ENCODE measurements at places on chromosomes 2 and 18.

- H3K4me3 ChIP-seq, result no peak overlapping the region
- H3K36me3 ChIP-seq, result no peaks in the 10 kb centered on the region
- H3K27ac ChIP-seq, result no peak overlapping the region
- H3K4me1 ChIP-seq, result no peaks in the 10 kb centered on the region
Measured at GRCh38 chr2:114724454-114724853, 282.0 kb downstream of the DPP10 start.

DNA sequence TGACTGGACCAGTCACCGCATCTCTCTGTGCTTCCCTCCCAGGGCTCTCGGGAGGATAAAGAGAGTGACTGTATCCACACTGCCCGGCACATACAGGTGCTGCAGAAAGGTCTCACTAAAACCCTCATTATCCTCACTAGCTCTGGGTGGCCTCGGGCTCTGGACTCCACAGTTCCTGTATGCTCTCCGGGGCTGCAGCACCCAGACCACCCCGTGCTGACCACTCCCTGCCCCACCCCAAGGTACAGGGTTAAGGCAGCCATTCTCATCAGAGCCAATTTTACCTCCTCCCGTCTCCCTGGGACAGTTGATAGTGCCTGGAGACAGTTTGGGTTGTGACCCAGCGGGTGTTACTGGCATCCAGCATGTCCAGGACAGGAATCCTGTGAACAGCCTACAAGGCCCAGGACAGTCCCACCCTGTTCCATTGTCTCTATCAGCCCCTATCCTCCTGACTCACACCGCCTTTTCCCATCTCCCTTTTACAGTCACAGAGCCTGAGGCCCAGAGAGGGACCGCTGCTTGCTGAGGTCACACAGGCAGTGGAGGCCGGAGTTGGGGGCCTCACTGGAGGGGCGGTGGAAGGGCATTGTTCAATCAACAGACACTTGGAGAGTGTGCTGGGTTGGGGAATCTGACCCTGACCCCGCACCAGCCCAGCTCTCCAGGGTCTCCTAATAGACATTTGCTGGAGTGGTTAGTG lies 1.7 kb downstream of the ZAP70 start:
- no peaks in the 10 kb centered on the region for H3K27me3 ChIP-seq
- H3K27ac ChIP-seq, result no peak overlapping the region
- H3K4me3 ChIP-seq, result no peak overlapping the region
- H3K36me3 ChIP-seq, result no peaks in the 10 kb centered on the region
- DNase-seq, result no peak

DNA sequence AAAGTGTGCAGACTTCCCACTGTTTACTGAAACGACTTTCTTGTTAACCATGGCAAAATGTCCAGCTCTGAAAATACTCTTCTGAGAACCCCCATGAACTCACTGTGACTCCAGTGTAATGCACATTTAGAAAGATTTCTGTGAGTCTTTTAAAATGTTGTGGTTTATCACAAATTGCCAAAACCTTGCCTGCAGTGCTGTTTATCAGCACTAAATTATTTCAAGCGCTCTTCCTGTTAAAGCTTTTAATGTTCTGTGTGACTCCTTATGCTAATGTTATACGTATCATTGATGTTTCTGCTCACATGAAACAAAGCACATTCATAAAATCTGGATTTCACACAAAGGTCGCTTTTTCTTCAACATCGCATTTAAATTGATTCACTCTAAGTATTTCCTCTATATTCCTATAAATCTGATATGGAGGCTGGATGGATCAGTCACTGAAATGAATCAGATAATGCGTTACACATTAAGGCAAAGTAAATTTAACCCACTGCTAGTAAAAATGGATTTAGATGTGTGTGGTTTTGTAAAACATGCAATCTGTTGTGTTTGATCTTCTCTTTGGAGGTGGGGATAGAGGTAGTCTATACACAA lies 521.2 kb downstream of the NYAP2 start:
- H3K36me3 ChIP-seq, result no peaks in the 10 kb centered on the region
- DNase-seq, result no peak
- H3K4me3 ChIP-seq, result no peak overlapping the region
- H3K4me1 ChIP-seq, result no peaks in the 10 kb centered on the region
- no peaks in the 10 kb centered on the region for H3K27me3 ChIP-seq

DNA sequence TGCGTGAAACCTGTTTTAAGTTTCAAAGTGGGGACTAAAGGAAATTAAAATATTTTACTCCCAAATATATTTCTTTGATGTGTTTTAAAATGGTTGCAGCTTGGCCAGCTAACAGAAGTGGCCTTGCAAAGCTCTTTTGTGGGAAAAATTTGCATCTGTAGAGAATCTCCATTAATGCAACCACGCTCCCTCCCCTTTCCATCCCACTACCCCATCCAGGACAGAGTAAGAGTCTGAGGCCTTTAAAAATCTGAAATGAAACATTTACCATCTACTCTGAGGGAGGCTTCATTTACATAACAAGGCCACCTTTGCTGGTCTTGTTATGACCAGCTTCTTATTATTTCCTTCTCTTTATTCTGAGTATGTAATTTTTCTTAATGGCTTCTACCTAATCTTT lies 63.5 kb downstream of the STAT4 start:
- no peak overlapping the region for H3K27ac ChIP-seq
- H3K4me1 ChIP-seq, result no peaks in the 10 kb centered on the region
- DNase-seq, result no peak
- H3K36me3 ChIP-seq, result no peaks in the 10 kb centered on the region
- H3K27me3 ChIP-seq, result no peaks in the 10 kb centered on the region

- H3K4me3 ChIP-seq, result no peak overlapping the region
- H3K36me3 ChIP-seq, result no peaks in the 10 kb centered on the region
- peak; percentile 32 for DNase-seq
- H3K27me3 ChIP-seq, result no peaks in the 10 kb centered on the region
Measured at GRCh38 chr2:148901142-148901541, 26.1 kb downstream of the KIF5C start.

DNA sequence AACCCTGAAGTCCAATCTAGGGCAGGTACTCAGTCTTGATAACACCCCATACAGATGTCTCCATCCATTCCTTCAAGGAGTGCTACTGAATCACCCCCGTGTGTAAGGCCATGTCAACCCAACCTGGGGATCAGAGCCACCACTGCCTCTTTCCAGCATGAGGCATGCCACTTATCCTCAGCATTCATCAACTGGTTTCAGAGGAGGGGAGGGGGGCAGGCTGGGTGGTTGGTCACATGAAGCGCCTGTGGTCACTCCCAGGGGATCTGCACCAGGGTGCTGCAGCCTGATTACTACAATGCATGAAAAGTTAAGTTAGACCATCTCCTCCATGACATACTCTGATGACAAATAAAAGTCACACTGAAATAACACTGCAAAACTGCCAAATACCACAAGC lies 65.0 kb downstream of the UXS1 start:
- H3K4me3 ChIP-seq, result no peak overlapping the region
- no peak for DNase-seq
- no peaks in the 10 kb centered on the region for H3K36me3 ChIP-seq
- no peaks in the 10 kb centered on the region for H3K27me3 ChIP-seq
- no peak overlapping the region for H3K27ac ChIP-seq

GRCh38 chr2:217652761-217653639 lies 349.8 kb downstream of the TNS1 start:
- no peak overlapping the region for H3K27ac ChIP-seq
- DNase-seq, result no peak
- H3K4me1 ChIP-seq, result peaks cover 14% of the 10 kb centered on the region
- no peak overlapping the region for H3K4me3 ChIP-seq

- H3K27me3 ChIP-seq, result no peaks in the 10 kb centered on the region
- no peak overlapping the region for H3K4me3 ChIP-seq
- H3K4me1 ChIP-seq, result no peaks in the 10 kb centered on the region
- no peak for DNase-seq
Measured at GRCh38 chr2:138087751-138088593, 123.7 kb downstream of the HNMT start.

- no peak overlapping the region for H3K4me3 ChIP-seq
- H3K36me3 ChIP-seq, result no peaks in the 10 kb centered on the region
- H3K4me1 ChIP-seq, result no peaks in the 10 kb centered on the region
Measured at GRCh38 chr2:56703001-56703400, 519.2 kb downstream of the CCDC85A start.

GRCh38 chr2:152483276-152484063 lies 148.5 kb downstream of the FMNL2 start:
- no peaks in the 10 kb centered on the region for H3K27me3 ChIP-seq
- H3K4me1 ChIP-seq, result peaks cover 20% of the 10 kb centered on the region
- DNase-seq, result no peak
- no peak overlapping the region for H3K27ac ChIP-seq

- H3K4me1 ChIP-seq, result peaks cover 33% of the 10 kb centered on the region
- H3K36me3 ChIP-seq, result no peaks in the 10 kb centered on the region
- H3K27me3 ChIP-seq, result no peaks in the 10 kb centered on the region
- H3K27ac ChIP-seq, result no peak overlapping the region
- H3K4me3 ChIP-seq, result no peak overlapping the region
Measured at GRCh38 chr18:51623653-51624052, 426.2 kb upstream of the MEX3C start.

DNA sequence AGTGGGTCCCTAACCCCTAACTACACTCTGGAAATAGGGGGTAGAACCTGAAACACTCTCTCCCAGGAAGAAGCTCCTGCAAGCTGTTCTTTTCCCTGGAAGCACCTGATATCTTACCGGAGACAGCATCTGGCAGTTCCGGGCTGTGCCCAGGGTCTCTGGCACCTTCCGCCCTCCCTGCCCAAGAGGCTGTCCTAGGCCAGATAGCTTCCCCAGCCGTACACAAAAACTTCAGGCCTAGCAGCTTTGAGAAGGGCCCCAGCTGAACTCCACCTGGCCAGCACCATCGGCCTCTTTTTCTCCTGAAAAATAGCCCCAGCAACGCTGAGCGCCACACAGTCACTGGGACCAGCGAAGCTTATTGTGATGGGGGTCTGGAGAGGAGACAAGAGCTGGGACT lies 9.7 kb downstream of the OSR1 start:
- H3K27ac ChIP-seq, result no peak overlapping the region
- no peaks in the 10 kb centered on the region for H3K36me3 ChIP-seq
- peaks cover 55% of the 10 kb centered on the region for H3K27me3 ChIP-seq
- H3K4me1 ChIP-seq, result peaks cover 17% of the 10 kb centered on the region

DNA sequence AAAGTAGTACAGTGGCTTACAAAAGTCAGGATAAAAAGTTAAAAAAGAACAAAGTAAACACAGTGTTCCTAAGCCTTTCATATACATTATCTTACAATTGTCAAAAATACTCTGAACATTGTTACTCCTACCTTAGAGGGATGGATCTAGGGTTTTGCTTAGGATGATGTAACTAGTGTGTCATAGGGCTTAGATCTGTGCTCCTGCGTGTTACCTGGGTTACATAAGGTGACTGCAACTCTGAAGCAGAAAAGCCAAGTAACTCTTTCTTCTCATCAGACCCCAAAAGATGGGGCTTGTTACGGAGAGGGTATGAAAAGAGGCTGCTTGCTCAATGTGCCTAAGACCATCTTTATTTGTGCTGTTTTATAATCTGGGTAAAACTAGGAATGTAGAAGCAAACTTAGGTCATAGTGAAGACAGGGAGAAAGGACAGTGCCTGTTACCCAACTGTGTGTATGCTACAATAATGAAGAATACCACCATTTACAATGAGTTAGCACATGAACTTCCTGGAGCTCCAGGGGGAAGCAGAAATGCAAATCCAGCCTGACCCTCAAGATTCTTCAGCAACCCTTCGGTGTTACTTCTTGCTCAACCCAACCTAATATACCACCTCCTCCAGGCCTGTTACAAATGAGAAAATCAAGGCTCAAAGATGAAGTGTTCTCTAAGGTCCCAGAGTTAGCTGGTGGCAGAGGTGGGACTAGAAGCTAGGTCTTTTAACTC lies 42.0 kb upstream of the STK17B start:
- no peaks in the 10 kb centered on the region for H3K36me3 ChIP-seq
- no peaks in the 10 kb centered on the region for H3K27me3 ChIP-seq
- H3K4me1 ChIP-seq, result no peaks in the 10 kb centered on the region
- no peak overlapping the region for H3K4me3 ChIP-seq
- no peak for DNase-seq
- H3K27ac ChIP-seq, result no peak overlapping the region

- peak; percentile 5 for DNase-seq
- peaks cover 7% of the 10 kb centered on the region for H3K4me1 ChIP-seq
- H3K27ac ChIP-seq, result no peak overlapping the region
Measured at GRCh38 chr2:212177724-212178123, 360.9 kb downstream of the ERBB4 start.

GRCh38 chr18:10421859-10422258 lies 32.6 kb upstream of the APCDD1 start:
- no peak overlapping the region for H3K27ac ChIP-seq
- no peaks in the 10 kb centered on the region for H3K36me3 ChIP-seq
- H3K4me1 ChIP-seq, result no peaks in the 10 kb centered on the region
- H3K27me3 ChIP-seq, result no peaks in the 10 kb centered on the region
- H3K4me3 ChIP-seq, result no peak overlapping the region

GRCh38 chr2:135986507-135986906 lies 1.1 kb upstream of the DARS1 start:
- no peak for DNase-seq
- H3K27me3 ChIP-seq, result no peaks in the 10 kb centered on the region
- H3K27ac ChIP-seq, result no peak overlapping the region
- peaks cover 16% of the 10 kb centered on the region for H3K4me1 ChIP-seq
- H3K36me3 ChIP-seq, result peaks cover 12% of the 10 kb centered on the region

- H3K4me1 ChIP-seq, result peaks cover 33% of the 10 kb centered on the region
- peak; percentile 93 for DNase-seq
Measured at GRCh38 chr2:226030788-226031646, 631.5 kb downstream of the NYAP2 start.

DNA sequence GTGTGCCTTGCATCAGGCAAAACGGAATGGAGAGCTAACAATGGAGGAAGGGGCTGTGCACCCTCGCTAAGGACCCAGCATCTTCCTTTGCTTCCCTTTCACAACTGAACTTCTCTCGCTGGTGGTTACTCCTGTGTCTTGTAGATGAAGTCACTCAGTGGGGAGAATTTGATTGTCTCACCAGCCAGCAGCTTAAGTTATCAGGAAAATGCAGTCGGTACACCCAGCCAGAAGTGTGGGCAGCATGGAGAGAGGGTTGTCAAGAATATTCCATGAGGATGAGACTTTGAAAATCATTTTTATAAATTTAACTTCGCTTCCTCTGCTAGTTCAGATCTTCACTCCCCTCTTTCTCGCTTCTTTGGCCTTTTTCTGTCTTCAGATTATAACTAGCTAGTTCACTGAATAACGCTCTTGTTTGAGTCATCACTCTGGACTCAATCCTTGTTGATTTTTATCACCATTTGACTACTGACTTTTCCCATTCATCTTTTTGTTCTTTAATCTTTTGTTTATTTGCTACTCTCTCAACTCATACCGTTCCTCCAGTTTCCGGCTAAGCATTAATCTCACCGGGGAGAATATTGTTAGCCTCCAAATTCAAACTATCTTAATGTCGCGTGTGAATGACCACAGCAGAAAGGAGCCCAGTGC lies 221.7 kb downstream of the CD226 start:
- no peaks in the 10 kb centered on the region for H3K36me3 ChIP-seq
- H3K27ac ChIP-seq, result no peak overlapping the region
- H3K27me3 ChIP-seq, result no peaks in the 10 kb centered on the region
- no peak for DNase-seq

- H3K27me3 ChIP-seq, result no peaks in the 10 kb centered on the region
- no peak overlapping the region for H3K4me3 ChIP-seq
- H3K27ac ChIP-seq, result no peak overlapping the region
- H3K4me1 ChIP-seq, result no peaks in the 10 kb centered on the region
- no peak for DNase-seq
Measured at GRCh38 chr2:7672685-7673071, 755.5 kb downstream of the RNF144A start.

- H3K27ac ChIP-seq, result peak within 1 kb of the TSS; percentile 71
- no peaks in the 10 kb centered on the region for H3K36me3 ChIP-seq
- no peaks in the 10 kb centered on the region for H3K27me3 ChIP-seq
- peak within 1 kb of the TSS; percentile 18 for H3K4me3 ChIP-seq
- peak; percentile 65 for DNase-seq
Measured at GRCh38 chr2:208189810-208190503, at the start of gene C2orf80. Gene C2orf80 (minus strand): TSS chr2:208190030. CDS start chr2:208186986, 3,044 bp downstream.
